ENCODE measurements at places on chromosomes 2 and 18. TPM values are rescaled to one million over a fixed set of nuclear protein-coding genes. Genes with fewer than 3 reads are reported as not detected.

DNA sequence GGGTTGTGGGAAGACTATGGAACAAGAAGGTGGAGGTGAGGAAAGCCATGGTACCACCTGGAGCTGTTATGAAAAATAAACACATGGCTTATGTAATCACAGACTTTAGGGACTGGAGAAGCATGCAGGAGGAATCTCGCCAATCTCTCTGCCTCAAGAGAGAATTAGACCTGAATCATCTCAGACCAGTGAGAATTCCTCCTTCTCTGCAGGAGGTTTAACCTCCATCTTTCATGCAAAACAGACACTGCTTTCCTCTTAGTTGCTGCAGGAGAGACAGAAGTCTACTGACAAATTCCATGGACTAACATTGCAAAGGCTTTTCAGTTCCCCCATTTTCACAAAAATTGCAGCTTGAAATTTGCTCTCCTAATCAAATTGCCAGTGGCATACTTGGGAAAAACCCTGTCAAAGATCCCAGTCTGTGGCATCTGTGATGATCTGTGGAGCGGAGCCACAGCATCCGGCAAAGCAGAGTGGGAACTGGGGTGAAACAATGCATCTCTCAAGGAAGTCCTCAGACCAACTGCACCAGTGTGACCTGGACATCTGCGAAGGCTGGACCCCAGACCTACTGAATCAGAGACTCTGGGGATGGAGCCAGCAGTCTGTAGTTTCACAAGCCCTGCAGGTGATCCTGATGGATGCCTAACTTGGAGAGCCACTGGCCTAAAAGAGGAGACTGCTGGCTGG, 28.6 kb upstream of the NCKAP5 start:
- DNase-seq, result no peak

DNA sequence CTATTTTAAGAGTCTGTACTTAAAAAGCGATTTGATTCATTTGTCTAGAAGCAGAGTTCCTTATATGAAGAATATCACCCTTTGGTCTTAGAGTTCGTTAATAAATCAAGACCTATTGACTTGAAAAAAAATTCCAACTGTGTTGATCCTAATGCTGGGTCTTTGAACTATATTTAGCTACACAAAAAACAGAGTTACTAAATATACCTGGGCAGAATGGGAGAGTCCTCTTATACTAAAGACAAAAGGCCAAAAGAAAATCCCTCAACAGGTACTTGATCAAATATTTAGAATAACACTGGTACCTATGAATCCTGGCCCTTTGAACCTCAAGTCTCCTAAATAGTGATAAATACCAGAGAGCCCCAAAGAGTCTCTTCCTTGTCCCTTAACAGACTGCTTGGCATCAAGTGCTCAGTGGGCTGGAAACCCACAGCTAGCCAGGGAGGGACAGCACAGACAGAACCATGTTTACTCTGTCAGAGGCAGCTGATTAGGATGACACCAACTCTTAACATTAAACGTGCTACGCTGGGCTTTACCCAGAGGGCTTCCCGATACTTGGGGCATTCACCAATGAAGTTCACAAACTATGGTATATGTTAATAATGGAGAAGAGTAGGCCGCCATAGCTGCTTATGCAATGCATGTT, 95.1 kb downstream of the FIGN start:
- DNase-seq, result no peak

- no peak for DNase-seq
Measured at GRCh38 chr2:31433541-31433940, 19.0 kb upstream of the XDH start.

- DNase-seq, result no peak
Measured at GRCh38 chr2:49067971-49068370, 86.3 kb downstream of the FSHR start.

- no peak for DNase-seq
Measured at GRCh38 chr18:61784834-61785233, 108.0 kb downstream of the RNF152 start.

- DNase-seq, result no peak
Measured at GRCh38 chr2:189138800-189139199, 40.8 kb downstream of the COL5A2 start.

- DNase-seq, result no peak
Measured at GRCh38 chr2:186950694-186951093, 101.7 kb upstream of the ZSWIM2 start.

GRCh38 chr18:9705183-9705829, 2.8 kb upstream of the RAB31 start:
- peak; percentile 29 for DNase-seq

- no peak for DNase-seq
Measured at GRCh38 chr2:216603010-216603883, 30.0 kb upstream of the IGFBP2 start.

DNA sequence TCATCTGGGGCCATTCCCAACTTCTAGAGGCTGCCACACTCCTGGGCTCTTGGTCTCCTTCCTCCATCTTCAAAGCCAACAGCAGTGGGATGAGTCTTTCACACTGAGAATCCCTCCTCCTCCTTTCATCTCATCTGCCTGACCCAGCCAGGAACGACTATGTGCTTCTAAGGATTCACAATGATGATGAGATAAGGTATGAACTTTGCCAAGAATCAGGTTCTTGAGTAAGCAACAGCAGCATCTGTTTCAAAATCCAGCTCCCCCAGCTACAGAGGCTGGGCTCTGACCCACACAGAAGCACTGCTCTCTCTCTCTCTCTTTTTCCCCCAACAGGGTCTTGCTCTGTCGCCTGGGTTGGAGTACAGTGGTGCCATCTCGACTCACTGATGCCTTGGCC, 46.4 kb downstream of the TIMM21 start:
- no peak for DNase-seq

GRCh38 chr18:44732599-44732998, 51.9 kb downstream of the SETBP1 start:
- DNase-seq, result no peak

- peak; percentile 82 for DNase-seq
Measured at GRCh38 chr2:10493634-10494281, 45.6 kb upstream of the ODC1 start.

- no peak for DNase-seq
Measured at GRCh38 chr2:1647417-1648240, 96.7 kb downstream of the PXDN start.

DNA sequence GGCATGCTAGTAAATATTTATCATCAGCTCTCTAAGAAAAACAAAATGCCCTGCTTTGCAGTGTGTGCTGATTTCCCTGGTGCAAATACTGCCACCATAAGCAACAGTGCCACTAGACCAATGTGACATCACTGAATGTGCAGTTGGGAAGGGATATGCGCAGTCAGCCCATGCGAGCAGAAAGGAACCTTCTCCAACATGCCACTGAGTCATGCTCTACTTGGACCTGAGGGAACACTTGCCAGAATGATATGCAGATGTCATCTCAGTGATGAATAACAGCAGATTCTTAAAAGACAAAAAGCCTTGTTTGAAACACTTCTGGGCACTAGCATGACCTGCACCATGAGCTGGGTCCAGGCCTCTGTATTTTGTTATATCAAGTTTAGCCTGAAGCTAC, 55.3 kb upstream of the REL start:
- no peak for DNase-seq

DNA sequence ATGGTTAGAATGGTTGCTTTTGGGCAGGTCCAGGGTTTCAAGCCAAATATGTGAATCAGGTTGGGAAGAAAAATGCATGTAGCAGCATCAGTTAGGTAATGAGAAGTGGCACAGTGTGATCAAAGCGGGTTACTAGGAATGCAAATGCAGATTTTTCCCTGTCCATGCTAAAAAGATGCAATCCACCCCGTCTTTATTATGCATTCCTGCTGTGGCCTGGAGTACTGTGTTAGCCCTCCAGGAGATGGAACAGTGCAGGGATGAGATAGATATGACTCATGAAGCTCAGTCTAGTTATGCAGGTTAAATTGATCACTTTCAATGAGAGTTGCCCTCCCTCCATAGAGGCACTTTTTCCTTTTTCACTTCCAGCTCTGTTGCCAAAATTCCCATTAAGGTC, 283.8 kb downstream of the CTNNA2 start:
- no peak for DNase-seq

GRCh38 chr18:34223164-34223892, 1.4 kb downstream of the NOL4 start:
- DNase-seq, result no peak

GRCh38 chr2:40546439-40547191, 94.7 kb upstream of the SLC8A1 start:
- no peak for DNase-seq

- DNase-seq, result no peak
Measured at GRCh38 chr2:74696829-74697228, 42.8 kb downstream of the SEMA4F start.

DNA sequence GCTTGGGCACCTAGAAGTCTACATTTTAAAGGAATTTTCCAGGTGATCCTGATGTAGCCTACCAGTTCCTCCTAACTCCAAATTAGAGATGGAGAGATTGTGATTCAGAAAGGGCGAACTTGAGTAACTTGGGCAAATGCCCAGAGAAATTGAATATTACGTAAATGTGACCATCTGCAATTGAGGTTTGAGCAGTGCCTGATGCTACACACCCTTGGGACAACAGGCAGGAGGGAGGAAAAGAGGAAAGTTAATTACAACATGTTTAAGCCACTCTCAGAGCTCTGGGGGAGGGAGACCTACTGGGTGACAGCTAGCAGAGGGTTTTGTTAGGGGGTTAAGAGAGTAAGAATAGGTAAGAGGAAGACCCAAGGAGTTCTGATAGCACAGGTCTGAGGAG, 208.9 kb downstream of the LPIN1 start:
- no peak for DNase-seq

DNA sequence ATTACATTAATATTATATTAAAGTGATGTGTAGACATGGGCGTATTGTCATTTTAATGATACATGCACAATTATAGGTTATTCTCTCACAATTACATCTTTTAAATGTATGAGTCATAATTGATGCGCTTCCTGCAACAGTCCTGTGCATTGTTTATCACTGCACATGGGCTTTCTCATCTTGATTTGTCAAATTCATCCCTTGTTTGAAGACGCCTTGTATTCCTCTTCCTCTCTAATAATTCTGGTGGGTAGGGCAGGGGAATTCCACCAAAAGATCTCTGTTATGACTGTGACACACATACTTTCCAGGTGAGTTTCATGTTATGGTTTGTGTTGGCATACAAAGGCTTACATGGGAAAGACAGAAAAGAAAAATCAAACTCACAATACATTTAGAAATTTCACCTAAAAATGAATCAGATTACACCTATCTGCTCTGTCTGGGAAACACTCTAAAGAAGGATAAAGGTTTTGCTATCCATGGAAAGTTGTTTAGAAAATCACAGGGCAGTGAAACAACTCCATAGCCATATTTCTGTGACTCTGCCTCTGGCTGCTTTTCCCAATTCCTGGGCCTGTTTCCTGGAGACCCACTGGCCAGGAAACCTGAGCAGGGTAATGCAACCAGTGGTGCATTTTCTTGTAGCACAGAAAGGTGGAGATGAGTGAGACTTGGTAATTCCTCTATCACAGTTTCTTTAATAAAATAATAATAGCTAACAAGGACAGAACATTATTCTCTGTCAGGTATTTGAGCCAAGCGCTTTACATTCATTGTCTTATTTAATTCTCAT, 13.2 kb downstream of the SLC9A2 start:
- DNase-seq, result no peak

DNA sequence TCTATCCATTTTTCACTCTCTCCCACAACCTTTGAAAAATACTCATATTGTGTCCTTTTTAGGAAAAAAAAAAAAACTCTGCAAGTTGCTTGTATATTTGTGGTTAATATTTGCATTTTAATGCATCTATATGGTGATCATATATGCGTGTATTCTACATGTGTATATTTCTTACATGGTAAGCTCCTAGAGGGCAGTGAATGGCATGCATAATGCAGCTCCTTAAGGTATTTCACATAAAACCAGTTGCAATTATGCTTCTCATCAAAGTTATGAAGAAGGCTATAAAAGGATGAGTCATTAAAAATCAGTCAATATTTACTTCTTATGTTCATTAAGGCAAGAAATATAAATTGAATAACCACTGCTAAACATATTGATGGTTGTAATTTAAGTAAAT, 100.8 kb downstream of the LRP1B start:
- DNase-seq, result no peak

DNA sequence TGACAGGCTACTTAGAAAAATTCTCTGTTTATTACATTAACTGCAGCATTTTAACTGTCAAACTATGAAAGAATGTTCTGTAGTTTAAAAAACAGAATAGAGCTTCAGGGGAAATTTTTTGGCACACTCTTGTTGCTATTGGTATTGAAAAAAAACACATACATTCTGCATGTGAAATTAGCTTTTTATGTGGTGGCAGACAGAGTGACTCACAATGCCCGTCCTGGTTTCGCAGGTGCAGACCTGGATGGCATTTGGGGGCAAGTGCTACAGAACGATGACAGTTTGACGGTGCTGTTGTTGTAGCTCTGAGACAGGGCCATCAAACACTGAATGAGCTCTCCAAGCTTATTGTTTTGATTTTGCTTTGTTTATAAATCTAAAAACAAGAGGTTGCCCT, 105.0 kb upstream of the MAP3K20 start:
- no peak for DNase-seq

DNA sequence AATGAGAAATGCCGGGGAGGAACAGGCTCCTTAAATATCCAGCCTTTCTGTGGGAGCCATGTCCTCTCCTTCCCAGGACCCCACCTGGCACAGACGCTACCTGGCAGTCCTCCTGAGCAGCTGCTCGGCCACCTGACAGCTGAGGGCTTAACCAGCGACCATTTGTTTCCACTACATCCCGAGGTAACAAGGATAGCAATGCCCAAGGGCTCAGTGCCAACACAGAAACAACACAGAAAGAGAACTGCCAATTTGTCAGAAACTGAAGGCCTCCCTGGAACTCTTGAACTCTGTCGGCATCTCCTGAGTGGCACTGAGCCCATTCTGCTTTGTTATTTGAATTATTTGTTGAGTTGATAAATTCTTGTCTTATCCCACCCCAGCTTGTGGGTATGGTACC, 122.2 kb upstream of the ARHGAP28 start:
- DNase-seq, result no peak

- no peak for DNase-seq
Measured at GRCh38 chr2:66456183-66457041, 21.5 kb downstream of the MEIS1 start.

- no peak for DNase-seq
Measured at GRCh38 chr18:45890606-45891005, 65.1 kb downstream of the SIGLEC15 start.

- no peak for DNase-seq
Measured at GRCh38 chr2:238900511-238900910, 52.6 kb downstream of the TWIST2 start.

The POMC gene
- 0.68 TPM for total RNA-seq

The GKN1 gene
- not detected for total RNA-seq

The ZBTB7C gene
- 72.1 TPM for total RNA-seq

The ALPP gene
- not detected for total RNA-seq

The HRH4 gene
- total RNA-seq, result not detected

The SCN7A gene
- 5.0 TPM for total RNA-seq

The ANKRD53 gene
- 1.8 TPM for total RNA-seq

The EFEMP1 gene
- 81.2 TPM for total RNA-seq

The PDE1A gene
- total RNA-seq, result 9.7 TPM

Data from ureter (tissue), 1 donor.